ENCODE measurements at places on chromosomes 6 and 20.

GRCh38 chr6:19831358-19831757, 5.8 kb upstream of the ID4 start:
- DNase-seq: no peak

GRCh38 chr20:51930775-51931174, 128.5 kb upstream of the SALL4 start:
- no peak for DNase-seq

GRCh38 chr20:53331151-53331973, 262.3 kb downstream of the ZNF217 start:
- no peak for DNase-seq

DNA sequence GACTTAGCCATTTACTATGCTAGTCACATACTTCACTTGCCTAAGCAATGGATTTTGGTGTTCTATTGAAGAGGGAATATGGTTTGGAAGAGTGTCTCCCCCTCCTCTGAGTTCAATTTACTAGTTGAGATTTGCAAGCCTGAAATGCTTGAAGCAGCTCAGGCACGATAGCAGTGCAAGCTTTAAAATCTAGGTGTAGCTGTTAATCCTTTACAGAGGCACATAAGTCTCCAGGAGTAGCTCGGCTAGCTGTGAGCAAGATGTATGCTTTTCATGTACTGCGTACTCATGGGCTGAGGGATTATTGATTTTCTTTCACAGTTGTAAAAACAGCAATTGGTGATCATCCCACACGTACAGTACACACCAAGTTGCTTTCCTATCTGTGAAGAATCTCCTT, 726 bp downstream of the FLRT3 start:
- DNase-seq: no peak

- DNase-seq: no peak
Measured at GRCh38 chr6:125101631-125102030, 51.9 kb upstream of the TPD52L1 start.

DNA sequence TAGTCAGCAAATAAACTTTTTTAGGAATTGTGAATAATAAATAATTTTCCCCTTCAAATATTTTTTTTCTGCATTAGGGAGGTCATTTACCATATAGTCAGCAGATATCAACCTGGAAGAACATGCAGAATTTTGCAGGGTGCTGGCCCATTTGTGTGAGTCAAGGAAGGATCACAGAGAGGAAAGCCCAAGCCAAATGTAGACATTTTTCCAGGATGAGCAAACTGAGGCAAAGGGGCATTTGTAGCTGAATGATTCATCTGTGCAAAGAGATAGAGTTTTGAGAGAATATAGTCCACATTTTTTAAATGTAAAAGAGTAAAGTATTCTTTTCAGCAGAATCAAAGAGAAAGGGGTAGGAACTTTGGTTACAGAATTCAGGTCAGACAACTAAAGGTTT, 555.5 kb upstream of the MARCKS start:
- DNase-seq: no peak

- no peak for DNase-seq
Measured at GRCh38 chr6:3220366-3220765, 7.1 kb downstream of the TUBB2B start.

GRCh38 chr20:45366631-45367030, 3.7 kb downstream of the SYS1 start:
- no peak for DNase-seq

- no peak for DNase-seq
Measured at GRCh38 chr20:32647606-32648005, 26.1 kb downstream of the C20orf203 start.

DNA sequence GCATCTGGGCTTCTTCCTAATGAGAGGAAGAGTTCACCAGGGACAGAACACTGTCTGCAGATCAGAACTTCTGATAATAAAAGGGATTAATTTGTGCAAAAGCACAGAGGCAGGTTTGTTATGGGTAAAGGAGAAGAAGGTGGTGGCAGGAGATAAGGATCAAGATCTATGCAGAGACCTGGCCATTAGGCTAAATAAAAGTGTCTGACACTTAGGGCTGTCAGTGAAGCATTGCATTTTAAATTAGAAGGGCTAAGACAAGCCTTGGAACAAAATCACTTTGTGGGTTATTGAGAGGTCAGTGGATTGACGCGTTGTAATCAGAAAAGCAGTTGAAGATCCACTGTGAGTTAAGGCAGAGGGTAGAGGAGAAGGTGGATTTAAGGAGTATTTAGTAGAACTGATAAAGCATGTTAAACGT, 76.8 kb downstream of the MAP3K4 start:
- no peak for DNase-seq

- DNase-seq: no peak
Measured at GRCh38 chr20:45878076-45878761, 2.8 kb upstream of the ZSWIM1 start.

- DNase-seq: no peak
Measured at GRCh38 chr20:19022791-19023448, 189.5 kb upstream of the SLC24A3 start.

GRCh38 chr20:42276718-42277602, 658.8 kb upstream of the CHD6 start:
- DNase-seq: no peak

- no peak for DNase-seq
Measured at GRCh38 chr6:118367314-118367713, 180.8 kb upstream of the PLN start.

- no peak for DNase-seq
Measured at GRCh38 chr20:51985013-51985415, 182.7 kb upstream of the SALL4 start.

DNA sequence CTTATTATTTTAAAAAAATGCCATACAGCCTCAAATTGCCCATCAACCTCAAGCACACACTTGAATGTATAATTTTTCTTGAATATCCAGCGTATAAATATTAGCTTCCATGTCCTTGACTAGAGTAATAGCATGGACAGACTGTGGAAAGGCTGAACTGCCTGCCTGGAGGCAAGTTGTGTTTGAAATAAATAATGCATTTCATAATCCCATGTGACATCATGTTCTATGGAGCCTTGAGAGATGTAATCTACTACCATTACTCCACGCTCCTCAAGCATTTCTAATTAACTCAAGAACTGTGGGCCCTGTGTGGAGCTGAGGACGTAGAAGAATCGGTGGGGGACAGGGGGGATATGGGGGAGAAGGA, 94.2 kb downstream of the CDS2 start:
- no peak for DNase-seq

- no peak for DNase-seq
Measured at GRCh38 chr20:4840801-4841200, 119.1 kb downstream of the PRND start.

DNA sequence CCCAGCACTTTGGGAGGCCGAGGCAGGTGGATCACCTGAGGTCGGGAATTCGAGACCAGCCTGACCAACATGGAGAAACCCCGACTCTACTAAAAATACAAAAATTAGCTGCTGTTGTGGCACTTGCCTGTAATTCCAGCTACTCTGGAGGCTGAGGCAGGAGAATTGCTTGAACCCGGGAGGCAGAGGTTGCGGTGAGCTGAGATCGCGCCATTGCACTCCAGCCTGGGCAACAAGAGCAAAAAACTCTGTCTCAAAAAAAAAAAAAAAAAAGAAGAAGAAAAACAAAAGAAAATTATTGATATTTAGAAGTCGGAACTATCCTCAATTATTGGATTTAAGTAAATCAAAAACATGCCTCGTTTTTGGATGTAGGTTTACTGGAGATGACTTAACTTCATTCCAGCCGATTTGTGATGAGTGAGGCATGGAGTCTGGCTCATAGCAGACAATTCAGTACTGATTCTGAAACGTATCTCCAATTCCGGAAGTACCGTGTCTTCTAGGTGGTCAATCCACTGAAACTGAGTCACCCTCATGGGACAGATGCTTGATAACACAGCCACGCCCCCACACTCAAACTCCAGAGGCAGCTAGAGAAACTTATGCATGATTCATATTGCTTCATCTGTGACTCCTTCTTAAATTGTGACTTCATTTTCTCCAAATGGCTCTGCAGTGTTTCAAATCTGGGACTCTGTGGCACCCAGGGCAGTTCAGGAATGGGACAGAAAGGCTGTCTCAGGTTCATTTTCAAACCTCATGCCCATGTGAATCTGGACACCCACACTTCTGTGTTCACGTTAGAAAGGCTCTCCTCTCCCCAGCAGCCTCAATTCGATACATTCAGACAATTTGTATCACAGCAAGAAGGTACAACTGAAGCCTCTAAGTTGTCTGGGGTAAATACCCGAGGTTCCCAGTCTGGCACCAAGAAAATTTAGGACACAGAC, 110.4 kb upstream of the ARMC2 start:
- no peak for DNase-seq

DNA sequence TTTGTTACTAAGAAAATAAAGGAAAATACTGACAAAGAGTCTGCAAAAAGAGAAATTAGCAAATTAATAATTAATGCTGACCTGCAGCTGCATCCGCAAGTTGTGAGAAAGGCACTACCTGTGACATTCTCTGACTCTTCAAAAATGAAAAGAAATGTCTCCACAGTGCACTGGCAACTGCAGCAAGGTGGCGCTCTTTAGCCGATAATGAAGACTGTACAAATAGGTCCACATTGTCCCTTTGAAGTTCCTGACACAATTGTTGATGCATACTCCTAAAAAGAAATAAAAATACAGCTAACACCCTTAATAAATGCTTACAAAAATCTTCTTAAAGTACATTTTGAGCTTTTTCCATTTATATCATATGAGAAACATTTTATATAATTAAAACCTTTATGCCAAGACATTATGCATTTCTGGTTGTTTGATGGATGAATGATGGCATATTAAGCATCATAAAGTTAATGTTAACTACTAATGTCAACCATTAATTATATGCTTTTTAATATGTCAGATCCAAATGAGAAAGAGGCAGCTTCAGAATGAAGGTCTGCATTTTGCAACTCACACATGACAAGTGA, 96.5 kb downstream of the MMS22L start:
- peak; percentile 7 for DNase-seq

DNA sequence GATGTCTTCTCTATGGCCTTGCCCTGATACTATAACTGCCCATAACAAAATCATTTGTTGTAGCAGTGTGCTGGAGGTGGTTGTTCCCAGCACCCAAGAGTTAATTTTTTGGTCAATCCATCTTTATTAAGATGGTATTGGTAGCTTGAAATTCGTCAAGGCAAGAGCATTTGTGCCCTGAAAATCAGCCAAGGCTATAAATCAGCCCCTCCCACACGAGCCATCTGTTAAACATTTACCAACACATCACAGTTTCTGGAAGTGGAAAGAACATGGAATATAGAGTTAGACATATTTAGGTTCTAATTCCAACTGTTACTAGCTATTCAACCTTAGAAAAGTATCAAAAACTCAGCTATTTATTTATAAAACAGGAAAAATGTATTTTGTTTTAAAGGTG, 888.4 kb upstream of the GJE1 start:
- DNase-seq: no peak

GRCh38 chr6:162636167-162636566, 91.4 kb downstream of the PRKN start:
- DNase-seq: no peak

DNA sequence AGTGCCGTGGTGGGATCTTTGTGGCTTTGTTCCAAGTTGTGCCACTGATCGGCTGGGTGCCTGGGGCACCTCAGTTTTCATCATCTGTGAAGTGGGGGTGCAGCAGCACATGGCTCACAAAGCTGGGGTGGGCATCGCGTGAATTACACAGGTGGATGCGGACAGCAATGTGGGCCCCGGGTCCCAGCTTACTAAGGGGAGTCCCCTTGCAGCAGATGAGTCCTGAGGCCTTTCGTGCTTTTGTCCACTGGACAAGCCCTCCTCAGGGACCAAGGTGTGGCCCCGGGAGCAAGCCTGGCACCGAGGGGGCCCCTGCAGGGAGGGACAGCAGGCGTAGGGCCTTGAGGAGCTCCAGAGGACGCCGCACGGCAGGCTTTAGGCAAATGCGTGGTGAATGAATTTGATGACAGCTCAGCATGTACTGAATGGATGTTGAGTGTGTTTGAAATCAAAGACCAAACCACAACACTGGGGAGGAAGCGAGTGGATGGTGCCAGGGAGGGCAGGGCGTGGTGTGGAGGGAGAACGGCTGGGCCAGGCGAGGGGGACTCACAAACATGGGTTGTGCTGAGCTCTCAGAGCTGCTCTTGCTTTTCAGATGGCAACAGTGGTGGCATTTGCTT, 53.2 kb downstream of the IRF4 start:
- DNase-seq: no peak

DNA sequence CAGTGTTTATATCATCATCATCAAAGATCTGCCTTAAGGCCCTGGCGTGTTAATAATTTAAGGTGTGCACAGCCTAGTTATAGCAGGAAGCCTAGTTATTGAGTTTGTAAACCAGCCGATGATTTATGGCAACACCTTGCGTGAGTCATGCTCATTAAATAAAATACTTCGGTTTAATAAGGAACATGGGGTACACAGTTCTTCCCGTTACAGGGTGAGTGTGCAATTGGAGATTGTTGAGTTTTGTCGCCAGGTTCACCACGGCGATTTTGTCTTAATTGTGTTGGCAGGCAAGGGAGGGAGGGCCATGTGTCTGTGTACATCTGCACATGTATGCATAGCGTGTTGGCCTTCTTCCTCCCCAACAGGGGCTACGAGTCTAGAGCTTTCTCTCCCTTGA, 104.0 kb downstream of the TFAP2A start:
- DNase-seq: no peak

DNA sequence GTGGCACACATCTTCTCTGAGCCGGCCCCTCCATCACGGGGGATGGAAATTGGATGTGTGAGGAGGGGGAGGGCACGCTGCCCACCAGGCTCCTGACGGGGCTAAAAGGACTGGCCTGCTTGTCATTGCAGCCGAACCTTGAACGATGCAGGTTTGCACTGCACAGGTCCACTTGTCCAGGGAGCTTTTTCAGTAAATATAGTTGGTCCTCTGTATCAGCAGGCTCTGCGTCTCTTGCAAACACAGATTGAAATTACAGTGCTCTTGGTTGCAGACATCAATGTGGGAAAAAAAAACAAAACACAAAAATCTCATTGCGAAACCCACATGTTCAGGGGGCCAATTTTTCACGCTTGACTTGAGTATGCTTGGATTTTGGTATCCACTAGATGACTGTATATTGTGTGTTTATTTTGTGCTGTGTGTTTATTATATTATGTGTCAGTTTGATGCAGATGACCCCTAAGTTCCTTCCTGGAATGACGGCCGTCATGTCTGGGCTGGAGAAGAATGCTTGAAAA, 29.2 kb downstream of the ERMARD start:
- DNase-seq: no peak

- no peak for DNase-seq
Measured at GRCh38 chr20:34018166-34018565, 24.5 kb downstream of the RALY start.

- DNase-seq: no peak
Measured at GRCh38 chr6:50819904-50820868, 1.5 kb downstream of the TFAP2B start.

DNA sequence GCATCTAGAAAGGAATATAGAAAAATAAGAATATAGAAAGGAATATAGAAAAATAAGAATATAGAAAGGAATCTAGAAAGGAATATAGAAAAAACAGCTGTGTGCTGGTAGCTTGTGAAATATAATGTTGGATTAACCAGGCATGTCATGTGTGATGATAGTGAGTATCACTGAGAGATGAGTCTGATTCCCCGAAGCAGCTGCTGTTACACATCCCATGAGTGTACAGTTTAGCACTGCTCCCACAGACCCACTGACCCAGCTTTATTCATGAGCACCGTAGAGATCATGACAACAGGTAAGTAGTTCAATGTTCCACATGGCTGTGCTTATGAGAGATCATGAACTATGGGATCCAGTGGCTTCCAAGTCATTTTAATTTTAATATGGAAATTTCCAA, 64.8 kb downstream of the SLC22A3 start:
- DNase-seq: no peak

GRCh38 chr6:105474234-105474633, 71.4 kb upstream of the PREP start:
- DNase-seq: no peak

- DNase-seq: no peak
Measured at GRCh38 chr6:44367681-44368080, 19.8 kb upstream of the CDC5L start.

GRCh38 chr6:137805622-137806021, 61.4 kb upstream of the TNFAIP3 start:
- no peak for DNase-seq
